Anterior cingulate cortex (tissue), 58 donors: ENCODE measurements at places on chromosomes 4 and X.

GRCh38 chr4:100299046-100299840 lies 109.0 kb upstream of the DDIT4L start:
- DNase-seq = no peak

- no peak for DNase-seq
Measured at GRCh38 chrX:40156470-40157227, 58.9 kb upstream of the BCOR start.

DNA sequence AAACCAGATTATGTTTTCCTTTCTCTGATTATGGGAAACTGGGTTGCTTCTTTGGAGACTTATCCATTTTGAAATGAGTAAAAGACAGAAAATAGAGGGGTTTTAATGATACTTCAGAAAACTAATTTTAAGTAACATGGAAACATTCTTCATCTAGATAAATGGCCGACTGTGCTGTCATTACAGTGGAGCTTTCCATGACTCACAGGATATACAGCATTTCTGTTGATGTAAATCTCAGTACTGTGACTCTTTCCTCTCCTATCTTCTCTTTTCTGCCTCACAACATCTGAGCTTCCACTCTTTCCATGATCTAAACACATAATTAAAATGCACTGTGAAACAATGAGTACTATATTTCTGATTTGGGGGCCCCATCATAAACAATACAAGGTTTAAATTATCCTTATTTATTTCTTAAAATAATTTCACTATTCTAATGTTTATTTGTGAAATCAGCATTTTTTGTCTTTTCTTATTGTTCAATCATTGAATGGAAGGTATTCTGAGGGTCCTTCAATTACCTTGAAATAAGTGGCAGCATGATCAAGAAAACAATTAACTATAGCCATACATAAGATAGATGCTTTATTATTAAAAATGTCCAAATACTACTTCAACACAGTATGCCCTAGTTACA lies 19.3 kb downstream of the SEC24D start:
- DNase-seq = no peak

DNA sequence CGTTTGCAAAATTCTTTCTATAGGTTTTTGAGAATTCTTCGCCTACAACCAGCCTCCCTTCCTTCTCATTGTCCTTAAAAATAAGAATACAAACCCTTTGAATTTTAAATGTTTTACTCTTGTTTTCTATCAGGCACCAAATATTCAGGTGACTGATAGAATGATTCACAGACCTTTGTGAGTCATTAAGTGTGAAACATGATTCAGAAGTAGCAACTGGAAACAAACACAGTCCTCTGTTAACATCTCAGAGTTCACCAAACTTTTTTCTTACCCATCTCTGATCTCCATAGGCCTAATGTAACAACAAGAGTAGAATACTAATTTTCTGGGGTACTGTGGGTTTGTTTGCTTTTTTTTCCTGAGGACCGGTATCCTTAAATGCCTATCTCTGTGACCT lies 63.4 kb upstream of the MAB21L2 start:
- DNase-seq = no peak

DNA sequence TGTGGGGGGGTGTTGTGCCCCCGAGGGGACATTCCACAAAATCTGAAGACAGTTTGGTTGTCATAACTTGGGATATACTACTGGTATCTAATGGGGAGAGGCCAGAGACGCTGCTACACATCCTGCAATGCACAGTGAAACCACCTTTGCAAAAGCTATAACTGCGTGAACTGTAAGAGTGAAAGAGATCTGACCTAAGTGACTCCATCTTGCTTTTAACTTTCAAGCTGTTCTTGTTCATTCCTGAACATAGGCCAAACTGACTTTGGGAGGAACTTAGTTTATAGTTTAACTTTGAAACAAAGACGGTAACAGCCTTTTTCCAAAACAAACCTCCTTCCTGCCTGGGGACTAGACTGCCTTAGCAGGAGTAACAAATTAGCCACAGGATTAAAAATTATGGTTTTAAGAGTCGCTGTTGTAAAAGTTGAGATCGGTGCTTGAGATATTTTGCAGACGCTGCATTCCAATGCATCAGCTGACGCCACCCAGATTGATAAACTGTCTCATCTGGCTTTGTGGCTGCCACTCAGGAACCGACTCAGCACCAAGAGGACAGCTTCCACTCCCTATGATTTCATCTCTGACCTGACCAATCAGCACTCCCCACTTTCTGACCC lies 70.9 kb downstream of the ATXN3L start:
- DNase-seq = no peak
